Activated B cell treated with CpG ODN at 0.5 μM for 24 hours (primary cell): ENCODE measurements at places on chromosomes 11 and 22. TPM values are rescaled to one million over a fixed set of nuclear protein-coding genes. Genes with fewer than 3 reads are reported as not detected.

The CAVIN3 gene
- 0.55 TPM in 1 of 2 replicates, not detected in the other for total RNA-seq

DNA sequence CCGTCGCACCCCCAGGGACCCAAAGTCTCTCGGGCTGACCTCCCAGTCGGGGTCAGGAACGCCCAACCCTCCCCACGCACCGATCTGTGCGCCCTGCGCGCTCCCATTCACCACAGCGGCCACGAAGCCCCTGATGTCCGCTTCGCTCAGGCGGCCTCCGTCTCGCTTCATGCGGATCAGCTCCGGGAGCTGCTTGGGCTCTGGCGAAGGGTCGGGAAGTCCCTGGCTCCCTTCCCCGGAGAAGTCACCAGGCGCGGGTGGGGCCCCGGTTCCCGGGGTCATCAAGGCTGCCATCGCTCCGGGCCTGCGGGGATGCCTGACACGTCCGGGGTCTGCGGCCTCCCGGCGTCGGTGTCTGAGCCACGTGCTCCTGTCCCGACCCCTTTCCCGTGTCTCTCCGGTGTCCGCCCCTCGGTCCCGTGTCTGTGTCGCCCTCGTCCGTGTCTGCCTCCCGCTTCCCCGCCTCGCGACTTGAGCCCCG is 356 bp downstream of the TYMP start:
- DNase-seq: no peak

The CYP2R1 gene
- total RNA-seq: 20.1 and 22.0 TPM in 2 replicates

- DNase-seq: no peak
These were observed 84.4 kb downstream of the MED15 start for GRCh38 chr22:20591660-20592310.

DNA sequence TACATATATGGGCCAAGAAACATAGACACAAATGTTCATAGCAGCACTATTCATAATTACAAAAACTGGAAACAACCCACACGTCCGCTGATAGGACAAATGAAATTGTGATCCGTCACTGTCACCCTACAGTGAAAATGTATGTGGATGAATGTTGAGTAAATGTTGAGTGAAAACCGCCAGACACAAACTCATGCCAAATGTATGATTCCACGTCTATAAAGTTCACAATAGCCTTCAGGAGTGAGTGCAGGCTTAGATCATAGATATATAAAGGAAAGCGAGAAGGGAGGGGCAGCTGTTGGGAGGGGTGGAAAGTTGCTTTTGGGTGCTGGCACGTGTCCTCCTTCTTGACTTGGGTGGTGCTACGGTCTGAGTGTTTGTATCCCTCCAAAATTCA is 33.6 kb downstream of the DBX1 start:
- no peak for DNase-seq

DNA sequence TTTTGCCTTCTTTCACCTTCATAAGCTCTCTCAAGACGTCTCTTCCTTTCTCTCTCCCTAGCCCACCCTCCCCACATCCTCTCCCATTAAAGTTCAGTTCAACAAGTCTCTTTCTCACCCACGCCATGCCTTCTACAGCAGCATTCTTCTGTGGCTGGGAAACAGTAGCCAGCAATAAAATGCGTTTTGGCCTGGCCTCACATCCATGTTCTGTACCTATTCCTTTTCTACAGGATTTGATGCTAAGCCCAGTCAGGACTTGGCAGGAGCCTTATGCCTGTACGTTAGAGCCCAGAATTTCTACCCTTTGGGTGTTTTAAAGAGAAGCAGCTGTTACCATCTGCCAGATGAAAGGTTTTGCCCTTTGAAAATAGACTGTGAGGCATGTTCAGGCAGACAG is 7.1 kb upstream of the CD44 start:
- DNase-seq: no peak

The MRGPRX4 gene
- not detected in 2 replicates for total RNA-seq

- DNase-seq: no peak
These were observed 15.6 kb upstream of the DNAJB7 start for GRCh38 chr22:40877488-40877887.

DNA sequence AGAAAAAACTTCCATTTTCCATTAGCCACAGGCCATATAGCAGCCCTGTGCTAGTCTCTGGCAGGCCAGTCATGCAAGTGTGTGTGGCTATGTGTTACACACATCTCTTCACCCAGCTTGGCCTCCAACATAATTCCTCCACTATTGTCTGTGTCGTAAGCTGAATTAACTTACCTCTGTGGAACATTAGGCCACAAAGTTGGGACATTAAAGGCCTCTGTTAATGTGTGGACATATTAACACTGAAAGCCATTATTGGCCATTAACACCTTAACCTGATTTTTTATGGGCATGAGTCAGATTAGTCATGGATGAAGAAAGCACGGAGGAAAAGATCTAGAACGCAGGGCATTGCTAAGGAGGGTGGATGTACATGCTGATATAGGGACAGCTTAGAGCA is 100.1 kb downstream of the DBX1 start:
- DNase-seq: no peak

- no peak for DNase-seq
These were observed 101.0 kb upstream of the SORL1-AS1 start for GRCh38 chr11:121553806-121554205.

The MMP10 gene
- total RNA-seq: not detected in 2 replicates

GRCh38 chr11:26764315-26764714 is 42.5 kb upstream of the SLC5A12 start:
- DNase-seq: no peak

The KRTAP5-10 gene
- 0.27 TPM in 1 of 2 replicates, not detected in the other for total RNA-seq
